NCI-H187 (cell line): ENCODE measurements at places on chromosomes 1 and 21.

- DNase-seq: no peak
Observed at GRCh38 chr1:207818971-207819451, 67.2 kb downstream of the CD46 start.

GRCh38 chr1:46335081-46335480, 5.5 kb upstream of the NSUN4 start:
- DNase-seq: no peak

DNA sequence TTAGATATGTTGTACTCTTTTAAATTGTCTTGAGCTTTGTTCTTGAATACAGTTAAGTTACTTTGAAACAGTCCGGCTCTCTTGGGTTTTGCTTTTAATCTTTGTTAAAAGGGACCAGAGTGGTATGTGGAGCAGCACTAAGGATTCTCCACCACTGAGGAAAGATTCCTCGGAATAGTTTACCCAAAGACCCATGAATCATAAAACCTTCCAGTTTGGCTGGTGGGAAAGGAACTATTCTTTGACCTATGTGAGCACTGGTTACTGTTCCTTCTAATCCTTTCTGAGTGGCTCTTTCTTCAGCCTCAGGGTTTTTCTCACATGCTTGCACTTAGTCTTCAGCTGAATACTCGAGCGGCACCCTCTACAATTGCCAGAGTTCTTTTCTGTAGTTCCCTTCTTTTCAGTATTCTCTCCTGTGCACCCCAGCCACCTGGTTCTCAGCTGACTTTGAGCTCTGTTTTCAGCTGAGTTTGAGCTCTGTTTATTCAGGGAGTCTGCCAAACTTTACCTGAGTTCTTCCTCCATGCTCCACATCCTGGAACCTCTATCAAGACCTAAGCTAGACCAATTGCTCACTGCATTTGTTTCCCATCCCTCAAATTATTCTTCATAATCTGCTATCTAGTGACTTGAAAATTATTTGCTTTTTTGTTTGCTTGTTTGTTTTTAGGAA, 253.8 kb upstream of the PLXNA2 start:
- no peak for DNase-seq

GRCh38 chr1:99786751-99787501, 20.5 kb upstream of the FRRS1 start:
- no peak for DNase-seq

- no peak for DNase-seq
Observed at GRCh38 chr1:241136389-241136788, 220.6 kb downstream of the RGS7 start.

DNA sequence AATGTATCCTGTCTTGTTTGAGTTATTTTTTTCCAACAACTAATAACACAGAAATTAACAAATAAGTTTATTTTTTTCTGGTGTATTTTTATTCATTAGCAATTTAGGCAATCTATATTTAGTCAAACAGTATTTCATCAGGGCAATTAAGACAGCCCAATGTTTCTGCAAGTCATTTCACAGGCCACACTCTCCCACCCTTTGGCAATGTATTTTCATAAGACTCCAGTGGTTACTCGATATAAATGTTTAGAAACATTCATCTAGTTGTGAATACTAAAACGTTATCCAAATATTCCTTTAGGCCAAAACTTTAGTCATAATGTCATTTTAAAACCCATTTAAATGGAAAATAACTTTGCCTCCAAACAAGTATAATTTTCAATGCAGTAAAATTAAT, 142.1 kb downstream of the KCNT2 start:
- DNase-seq: no peak

GRCh38 chr1:169102567-169102966, 3.9 kb upstream of the ATP1B1 start:
- no peak for DNase-seq

DNA sequence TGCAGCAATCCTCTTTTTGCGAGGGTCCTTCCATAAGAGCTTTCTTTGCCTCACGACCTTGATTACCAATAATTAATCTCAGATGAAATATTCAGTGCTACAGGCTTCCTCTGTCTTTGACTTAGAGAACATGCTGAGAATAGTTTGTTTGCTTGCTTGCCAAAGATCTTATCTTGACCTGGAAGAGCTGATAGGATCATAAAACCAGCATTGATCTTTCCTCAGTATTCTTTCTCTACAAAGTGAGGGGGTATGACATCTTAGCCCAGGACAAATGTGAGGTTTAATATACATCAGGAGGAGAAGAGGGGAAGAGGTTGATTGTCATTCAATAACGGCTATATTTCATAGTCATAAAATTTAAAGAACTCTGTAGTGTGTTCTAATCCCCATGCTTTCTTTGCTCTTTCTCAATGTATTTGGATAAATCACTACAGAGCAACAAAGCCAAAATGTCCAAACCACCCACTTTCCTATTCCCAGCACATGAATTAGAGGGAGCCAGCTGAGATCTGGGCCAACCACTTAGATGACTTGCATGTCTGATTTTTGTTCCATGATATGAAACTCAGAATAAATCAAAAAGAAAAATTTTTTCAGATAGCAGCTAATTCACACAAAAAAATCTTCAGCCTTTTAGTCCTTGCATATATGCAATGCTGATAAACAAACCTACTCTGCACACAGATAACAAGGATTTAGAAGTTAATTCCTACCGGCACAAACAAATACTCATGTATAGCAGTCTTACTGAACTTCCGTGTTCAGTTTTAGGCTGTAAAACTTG, 50.5 kb upstream of the IPO9 start:
- no peak for DNase-seq

GRCh38 chr21:36452281-36452825, 27.6 kb downstream of the CLDN14 start:
- no peak for DNase-seq

- peak; percentile 2 for DNase-seq
Observed at GRCh38 chr1:32273391-32274208, 18.3 kb upstream of the HDAC1 start.

- no peak for DNase-seq
Observed at GRCh38 chr1:201760516-201760915, 68.4 kb upstream of the IPO9 start.

GRCh38 chr1:155177918-155178281, 4.3 kb downstream of the TRIM46 start:
- DNase-seq: no peak

- DNase-seq: no peak
Observed at GRCh38 chr1:183186841-183187240, 777 bp downstream of the LAMC2 start.

GRCh38 chr1:92037400-92037799, 7.6 kb downstream of the EPHX4 start:
- no peak for DNase-seq

DNA sequence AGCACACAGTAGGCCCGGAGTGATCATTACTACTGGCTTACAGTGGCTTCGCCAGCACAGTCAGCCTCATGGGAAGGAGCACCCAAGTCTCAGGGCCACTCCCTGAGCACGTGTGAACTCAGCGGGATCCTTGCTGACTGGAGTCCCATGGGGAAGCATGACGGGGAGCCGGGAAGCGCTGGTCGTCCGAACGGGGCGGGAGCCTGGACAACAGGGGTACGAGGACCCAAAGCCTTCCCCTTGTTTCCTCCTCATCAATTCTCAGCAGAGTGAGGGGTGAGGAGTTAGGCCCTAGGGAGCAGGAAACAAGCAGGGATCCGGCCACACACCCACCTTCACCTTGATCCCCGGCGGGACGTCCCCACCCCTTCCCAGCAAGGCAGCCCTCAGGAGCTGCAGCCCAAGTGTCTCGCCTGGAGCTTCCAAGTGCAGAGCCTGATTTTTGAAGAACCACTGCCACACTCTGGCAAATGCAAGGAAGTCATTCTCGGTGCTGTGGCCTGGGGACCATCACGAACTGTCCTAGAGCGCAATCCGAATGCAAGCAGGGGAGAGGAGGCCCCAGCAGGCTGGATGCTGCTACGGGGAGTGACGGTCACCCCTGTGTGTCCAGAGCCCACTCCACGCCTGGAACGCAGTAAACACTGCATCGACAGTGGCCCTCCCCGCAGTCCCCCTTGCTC, 35.5 kb downstream of the TOMM20 start:
- no peak for DNase-seq

DNA sequence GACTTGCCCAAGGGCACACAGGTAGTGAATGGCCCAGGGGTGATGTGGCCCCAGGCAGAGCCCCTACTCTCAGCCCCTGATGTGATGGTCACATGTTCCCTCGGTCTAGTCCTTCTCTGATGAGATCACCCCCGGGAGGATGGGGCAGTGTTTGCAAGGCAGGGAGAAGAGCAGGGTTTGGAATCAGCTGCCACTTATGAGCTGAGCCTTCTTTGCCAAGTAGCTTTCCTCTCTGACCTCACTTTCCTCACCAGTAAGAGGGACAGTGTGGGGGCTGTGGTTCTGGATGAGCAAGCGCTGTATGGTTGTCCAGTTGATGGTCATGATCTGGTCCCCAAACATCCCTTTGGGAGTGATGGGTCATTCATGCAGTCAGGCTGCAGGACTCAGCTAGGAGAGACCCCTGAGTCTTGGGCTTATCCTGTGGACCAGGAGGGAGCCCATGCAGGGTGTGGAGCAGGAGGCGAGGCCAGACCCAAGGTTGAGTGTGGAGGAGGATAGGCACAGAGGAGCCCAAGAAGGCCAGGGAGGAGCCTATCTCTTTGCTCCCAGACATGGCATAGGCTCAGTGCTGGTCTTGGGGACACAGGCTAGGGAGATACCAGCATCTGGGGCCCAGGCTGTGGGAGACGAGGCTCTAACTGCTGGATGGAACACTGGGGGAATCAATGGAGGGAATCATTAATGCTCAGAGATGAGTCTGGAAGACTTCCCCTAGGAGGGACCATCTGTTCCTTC, 15.9 kb upstream of the PEAR1 start:
- no peak for DNase-seq

GRCh38 chr1:2447276-2448097, 28.6 kb upstream of the PLCH2 start:
- no peak for DNase-seq

GRCh38 chr21:38439957-38440356, 58.3 kb downstream of the ERG start:
- no peak for DNase-seq

DNA sequence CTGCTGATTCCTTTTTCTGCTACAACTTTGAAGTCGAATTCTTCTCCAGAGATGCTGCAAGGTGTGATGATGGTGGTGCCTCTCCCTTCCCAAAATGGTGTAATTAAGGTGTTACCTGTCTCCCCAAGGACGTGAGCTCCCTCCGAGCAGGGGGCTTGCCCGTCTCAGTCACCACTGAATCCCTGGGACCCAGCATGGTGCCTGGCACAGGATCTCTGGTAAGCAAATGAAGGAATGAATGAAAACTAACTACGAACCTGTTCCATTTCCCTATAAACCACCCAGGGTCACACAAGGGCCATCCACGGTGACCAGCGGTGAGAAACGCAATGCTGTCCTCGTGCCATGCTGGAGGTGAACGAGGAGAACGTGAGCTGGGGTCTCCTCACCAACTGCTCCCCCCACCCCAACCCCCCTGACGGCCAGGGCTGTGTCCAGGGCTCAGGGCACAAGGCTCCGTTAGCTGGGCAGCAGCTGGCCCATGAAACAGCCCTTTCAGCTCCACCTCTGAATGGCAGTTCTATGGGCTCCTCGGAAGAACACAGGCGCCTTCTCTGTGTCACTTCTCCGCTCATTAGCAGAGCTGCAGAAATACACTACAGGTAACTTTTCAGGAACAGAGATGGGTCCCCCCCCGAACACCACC, 2.2 kb upstream of the MATN1 start:
- DNase-seq: no peak

- no peak for DNase-seq
Observed at GRCh38 chr1:44924835-44925464, 61.4 kb downstream of the EIF2B3 start.

DNA sequence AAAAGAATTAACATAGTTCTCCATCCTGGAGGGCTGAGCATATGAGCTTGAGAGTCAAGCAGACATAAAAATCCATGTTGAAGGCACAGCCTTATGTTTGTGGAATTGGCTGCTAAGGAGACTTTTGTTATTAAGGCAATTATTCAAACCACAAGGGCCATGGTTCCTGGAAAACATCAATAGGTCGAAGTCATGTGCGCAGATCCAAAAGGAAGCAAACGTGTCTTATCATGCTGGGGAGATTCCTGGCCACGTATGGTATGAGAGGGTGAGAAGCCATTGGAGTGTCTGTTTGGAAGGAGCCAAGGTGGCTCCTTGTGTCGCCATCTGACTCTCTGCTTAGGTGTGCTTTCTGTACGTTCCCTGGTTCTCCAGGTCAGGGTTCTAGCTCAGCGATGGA, 61.8 kb upstream of the COA6 start:
- no peak for DNase-seq

GRCh38 chr1:117824616-117825015, 104.8 kb downstream of the GDAP2 start:
- no peak for DNase-seq

DNA sequence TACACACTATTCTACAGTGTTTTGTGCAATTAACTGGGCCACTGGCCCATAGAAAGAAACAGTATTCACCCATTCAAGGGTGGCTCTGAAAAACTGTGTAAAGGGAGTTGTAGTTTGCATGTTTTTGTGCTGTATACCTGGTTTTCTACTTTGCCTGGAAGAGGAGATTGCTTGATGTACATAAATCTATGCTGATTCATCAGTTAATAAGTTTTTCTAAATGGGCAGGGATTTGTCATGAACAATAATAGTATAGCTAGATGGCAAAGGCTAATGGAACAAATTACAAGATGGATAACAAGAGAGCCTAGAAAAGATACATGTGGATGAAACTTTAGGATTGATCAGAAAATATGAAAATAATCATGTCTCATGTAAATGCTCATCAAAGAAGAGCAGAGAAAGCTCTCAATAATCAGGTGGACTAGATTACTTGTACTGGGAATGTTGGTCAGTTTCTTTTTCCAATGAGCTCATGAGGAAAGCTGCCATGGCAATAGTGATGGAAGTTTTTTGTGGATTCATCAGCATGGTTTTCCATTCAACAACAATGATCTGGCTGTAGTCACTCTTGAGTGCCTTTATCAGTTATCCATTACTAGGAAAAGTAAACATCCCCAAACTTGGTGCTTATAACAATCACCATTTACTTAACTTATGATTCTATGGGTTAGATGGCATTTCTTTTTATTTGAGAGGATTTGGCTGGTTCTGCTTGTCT, 602.8 kb downstream of the BRINP3 start:
- DNase-seq: no peak

DNA sequence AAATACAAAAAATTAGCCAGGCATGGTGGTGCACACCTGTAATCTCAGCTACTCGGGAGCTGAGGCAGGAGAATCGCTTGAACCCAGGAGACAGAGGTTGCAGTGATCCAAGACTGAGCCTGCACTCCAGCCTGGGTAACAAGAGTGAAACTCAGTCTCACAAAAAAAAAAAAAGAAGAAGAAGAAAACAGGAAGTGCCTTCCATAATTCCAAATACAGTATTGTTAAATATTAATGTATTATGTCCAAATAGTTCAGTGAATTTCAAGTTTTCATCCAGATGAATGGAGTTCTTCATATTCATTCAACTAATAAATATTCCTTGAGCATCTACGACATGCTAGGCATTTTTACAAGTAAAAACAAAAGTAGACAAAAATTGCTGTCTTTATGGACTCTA, 33.3 kb downstream of the PLEKHO1 start:
- no peak for DNase-seq

DNA sequence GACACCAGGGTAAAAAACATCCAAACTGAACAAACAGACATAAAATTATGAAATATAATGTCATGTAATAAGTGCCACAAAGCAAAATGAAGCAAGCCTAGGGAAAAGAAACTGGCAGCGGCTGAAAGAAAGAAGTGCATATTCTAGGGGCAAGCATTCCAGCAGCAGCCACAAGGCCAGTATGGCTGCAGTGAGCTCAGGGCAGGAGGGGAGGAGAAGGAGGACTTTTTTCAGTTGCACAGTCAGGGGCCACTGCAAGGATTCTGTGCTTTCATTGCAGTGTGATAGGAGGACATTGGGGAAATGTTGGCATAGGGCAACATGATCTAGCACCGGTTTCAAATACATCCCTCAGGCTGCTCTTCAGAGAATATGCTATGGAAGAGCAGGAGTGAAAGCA, 263.8 kb downstream of the NEGR1 start:
- DNase-seq: no peak
